ENCODE measurements at places on chromosomes 7 and 10. TPM values are rescaled to one million over a fixed set of nuclear protein-coding genes. Genes with fewer than 3 reads are reported as not detected.

- no peak overlapping the region for H3K27ac ChIP-seq
- H3K27me3 ChIP-seq, result no peaks in the 10 kb centered on the region
- H3K4me3 ChIP-seq, result no peak overlapping the region
- DNase-seq, result peak; percentile 42
- H3K36me3 ChIP-seq, result no peaks in the 10 kb centered on the region
- H3K4me1 ChIP-seq, result no peaks in the 10 kb centered on the region
Measured at GRCh38 chr10:59748834-59749233, 4.4 kb downstream of the MRLN start.

SFTPD gene
- total RNA-seq, result 1.8 TPM

- no peaks in the 10 kb centered on the region for H3K27me3 ChIP-seq
- no peak overlapping the region for H3K4me3 ChIP-seq
- H3K4me1 ChIP-seq, result no peaks in the 10 kb centered on the region
- no peak overlapping the region for H3K27ac ChIP-seq
- H3K36me3 ChIP-seq, result peaks cover 9% of the 10 kb centered on the region
Measured at GRCh38 chr10:127115100-127115499, 81.3 kb downstream of the INSYN2A start.

- H3K27me3 ChIP-seq, result no peaks in the 10 kb centered on the region
- no peaks in the 10 kb centered on the region for H3K36me3 ChIP-seq
- H3K4me1 ChIP-seq, result peaks cover 7% of the 10 kb centered on the region
- H3K27ac ChIP-seq, result no peak overlapping the region
- no peak overlapping the region for H3K4me3 ChIP-seq
Measured at GRCh38 chr7:13034693-13035092, 347.3 kb downstream of the ARL4A start.

DNA sequence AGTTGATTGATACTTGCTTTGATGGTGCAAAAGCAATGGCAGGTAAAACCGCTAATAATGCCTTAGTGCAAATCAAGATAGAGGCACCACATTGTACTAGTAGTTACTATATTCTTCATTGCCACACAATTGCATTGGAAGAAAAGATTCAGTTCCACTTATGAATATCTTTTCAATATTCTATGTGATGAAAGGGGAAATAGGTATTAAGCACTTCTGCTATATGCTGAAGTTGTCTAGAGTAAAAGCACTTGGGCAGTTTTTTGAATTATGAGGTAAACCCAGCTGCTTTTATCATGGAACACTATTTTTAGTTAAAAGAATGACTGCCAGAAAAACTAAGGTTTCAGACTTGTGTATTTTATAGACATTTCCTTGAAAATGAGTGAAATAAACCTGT lies 15.5 kb downstream of the ENTPD7 start:
- H3K27me3 ChIP-seq, result no peaks in the 10 kb centered on the region
- H3K36me3 ChIP-seq, result peaks cover 5% of the 10 kb centered on the region
- H3K27ac ChIP-seq, result no peak overlapping the region

- H3K27me3 ChIP-seq, result no peaks in the 10 kb centered on the region
- peak; percentile 24 for DNase-seq
- H3K36me3 ChIP-seq, result no peaks in the 10 kb centered on the region
- H3K27ac ChIP-seq, result no peak overlapping the region
Measured at GRCh38 chr10:18097524-18097923, 42.7 kb upstream of the CACNB2 start.

Measured in esophagus muscularis mucosa (tissue), 4 donors.